ENCODE measurements at places on chromosomes 16 and 17.

- DNase-seq: no peak
Measured at GRCh38 chr16:69937465-69937951, 13.6 kb upstream of the CLEC18A start.

DNA sequence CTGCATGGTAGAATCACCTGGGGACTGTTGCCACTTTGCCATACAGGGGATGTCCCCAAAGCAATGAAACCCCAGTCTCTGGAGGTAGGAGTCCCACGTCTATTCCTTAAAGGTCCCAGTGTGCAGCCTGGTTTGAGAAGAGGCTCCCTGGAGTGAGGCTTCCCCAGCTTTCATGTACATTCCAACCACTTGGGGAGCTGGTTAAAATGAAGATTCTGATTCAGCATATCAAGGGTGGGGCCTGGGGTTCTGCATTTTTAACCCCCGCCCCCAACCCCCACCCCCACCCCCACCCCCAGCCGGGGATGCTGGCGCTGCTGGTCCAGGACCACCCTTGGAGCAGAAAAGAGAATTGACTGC lies 241.2 kb downstream of the FOXL1 start:
- DNase-seq: no peak

DNA sequence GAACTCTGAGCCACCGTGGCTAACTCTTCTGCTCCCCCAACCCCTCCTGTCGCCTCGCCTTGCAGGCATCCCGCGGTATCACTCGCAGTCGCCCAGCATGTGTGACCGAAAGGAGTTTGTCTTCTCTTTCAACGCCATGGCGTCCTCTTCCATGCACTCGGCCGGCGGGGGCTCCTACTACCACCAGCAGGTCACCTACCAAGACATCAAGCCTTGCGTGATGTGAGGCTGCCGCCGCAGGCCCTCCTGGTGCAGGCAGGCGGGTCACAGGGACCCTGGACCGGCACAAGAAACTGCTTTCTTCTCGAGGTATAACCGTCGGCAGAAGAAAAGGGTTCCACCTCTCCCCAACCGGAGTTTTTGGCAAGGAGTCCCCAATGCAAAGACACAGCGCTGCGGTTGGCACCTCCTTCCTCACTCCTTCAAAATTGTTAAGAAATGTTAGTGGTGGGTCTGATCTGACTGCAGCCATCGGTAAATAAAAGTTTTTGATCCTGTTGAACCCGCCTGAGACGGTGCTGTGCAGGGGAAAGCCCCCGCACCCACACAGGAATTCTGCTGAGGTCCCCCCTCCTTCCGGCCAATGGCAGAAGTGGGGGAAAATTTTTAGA lies 2.6 kb downstream of the FOXF1 start:
- DNase-seq: no peak

- no peak for DNase-seq
Measured at GRCh38 chr17:57422574-57423164, 166.3 kb downstream of the MSI2 start.

DNA sequence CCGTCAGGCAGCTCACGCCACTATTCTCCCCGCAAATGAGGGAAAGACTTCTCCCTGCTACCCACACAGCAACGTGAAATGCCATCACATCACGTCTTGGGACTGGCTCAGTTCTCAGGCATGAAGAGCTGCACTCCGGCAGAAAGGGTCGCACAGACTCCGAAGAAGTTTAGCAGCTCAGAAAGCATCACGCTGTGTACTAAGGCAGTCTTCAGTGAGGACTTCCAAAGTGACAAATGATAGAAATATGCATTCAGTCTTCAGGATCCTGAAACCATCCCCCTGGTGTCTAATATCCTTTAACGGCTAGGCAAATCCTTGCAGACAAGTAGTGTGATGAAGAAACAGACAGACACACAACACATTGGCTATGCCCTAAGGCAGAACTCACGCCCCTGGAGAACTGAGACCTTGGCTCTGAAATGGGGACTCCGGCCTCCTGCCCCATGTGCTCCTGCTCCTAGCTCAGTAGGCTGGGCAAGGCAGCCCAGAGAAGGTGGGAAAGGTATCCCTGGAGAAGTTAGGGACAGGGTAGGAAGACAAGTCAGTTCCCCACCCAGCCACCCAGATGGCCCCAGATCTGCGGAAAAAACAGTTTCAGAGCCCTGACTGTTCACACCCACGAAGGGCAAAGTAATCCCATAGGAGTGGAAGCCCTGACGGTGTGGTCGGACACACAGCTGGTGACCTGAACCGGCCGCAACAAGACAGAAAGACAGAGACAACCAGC lies 1.6 kb downstream of the XYLT1 start:
- DNase-seq: no peak

- no peak for DNase-seq
Measured at GRCh38 chr16:17258848-17259713, 211.7 kb downstream of the XYLT1 start.

GRCh38 chr16:80231121-80231520 lies 309.7 kb upstream of the DYNLRB2 start:
- no peak for DNase-seq

GRCh38 chr16:75764154-75764768 lies 38.0 kb upstream of the CPHXL start:
- DNase-seq: peak; percentile 27

DNA sequence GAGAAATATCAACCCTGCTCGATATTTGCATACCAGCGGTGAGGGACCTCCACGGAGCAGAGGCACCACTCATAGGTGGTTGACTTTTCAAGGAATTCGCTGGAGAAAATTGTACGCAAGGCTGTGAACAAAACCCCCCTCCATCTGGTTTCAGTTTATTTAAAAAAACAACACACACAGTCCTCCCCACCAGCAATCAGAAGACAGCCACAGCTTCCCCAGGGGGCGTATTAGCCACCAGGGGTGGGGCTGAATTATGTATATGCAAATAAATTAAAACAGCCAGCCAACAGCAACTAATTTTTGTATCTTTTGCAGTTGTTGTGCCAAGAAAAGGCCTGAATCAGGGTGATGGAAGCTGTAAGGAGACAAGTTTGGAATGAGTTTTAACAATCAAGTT lies 5.9 kb upstream of the HSD11B2 start:
- DNase-seq: no peak

Data from stimulated activated CD8-positive, alpha-beta memory T cell treated with anti-CD3 and anti-CD28 coated beads, Interleukin-15, amount 100 ng/mL, for 4 hours (primary cell).